ENCODE measurements at places on chromosomes 5 and 9. TPM values are rescaled to one million over a fixed set of nuclear protein-coding genes. Genes with fewer than 3 reads are reported as not detected.

GFI1B gene
- total RNA-seq: 0.32 TPM

KIF27 gene
- 6.5 TPM for total RNA-seq

CETN3 gene
- 23.5 TPM for total RNA-seq

CSF2 gene
- not detected for total RNA-seq

C9orf50 gene
- total RNA-seq: not detected

TJP2 gene
- 54.5 TPM for total RNA-seq

ADGRV1 gene
- total RNA-seq: 0.67 TPM

PHF24 gene
- 0.36 TPM for total RNA-seq

ZMAT2 gene
- total RNA-seq: 32.6 TPM

TRMT10B gene
- 6.1 TPM for total RNA-seq

CCDC183 gene
- total RNA-seq: 2.9 TPM

CLTA gene
- total RNA-seq: 74.5 TPM

LCN1 gene
- total RNA-seq: not detected

RASEF gene
- total RNA-seq: 0.17 TPM

TPPP gene
- total RNA-seq: 26.7 TPM

C5orf58 gene
- total RNA-seq: 0.49 TPM

GDA gene
- not detected for total RNA-seq

ADAMTS6 gene
- 1.2 TPM for total RNA-seq

CD14 gene
- total RNA-seq: 65.2 TPM

DMRTA1 gene
- 0.63 TPM for total RNA-seq

SLC36A2 gene
- total RNA-seq: not detected

CCDC69 gene
- total RNA-seq: 189 TPM

QRFP gene
- total RNA-seq: not detected

LAMC3 gene
- 1.4 TPM for total RNA-seq

IL5 gene
- total RNA-seq: not detected

PCDHGB4 gene
- 4.8 TPM for total RNA-seq

HMCN2 gene
- total RNA-seq: 2.3 TPM

SLC36A3 gene
- total RNA-seq: not detected

MARCHF11 gene
- 3.2 TPM for total RNA-seq

TRPM3 gene
- 2.1 TPM for total RNA-seq

GOLM1 gene
- total RNA-seq: 7.3 TPM

ANKS6 gene
- total RNA-seq: 7.9 TPM

GPX3 gene
- 1,382 TPM for total RNA-seq

AIF1L gene
- total RNA-seq: 19.8 TPM

PCDHGA2 gene
- total RNA-seq: 6.4 TPM

ADAMTSL1 gene
- total RNA-seq: 3.0 TPM

SPINK6 gene
- not detected for total RNA-seq

GLDC gene
- 0.62 TPM for total RNA-seq

SLC6A18 gene
- total RNA-seq: not detected

GAS1 gene
- 33.5 TPM for total RNA-seq

CMYA5 gene
- 697 TPM for total RNA-seq

MACIR gene
- total RNA-seq: 3.8 TPM

OTP gene
- total RNA-seq: not detected

PCDHGA4 gene
- 5.6 TPM for total RNA-seq

IQGAP2 gene
- 9.2 TPM for total RNA-seq

PTPA gene
- 159 TPM for total RNA-seq

DELE1 gene
- 82.6 TPM for total RNA-seq

TLE1 gene
- 15.8 TPM for total RNA-seq

LCN2 gene
- total RNA-seq: not detected

STOM gene
- 246 TPM for total RNA-seq

FCHSD1 gene
- total RNA-seq: 4.1 TPM

BARHL1 gene
- total RNA-seq: not detected

CFAP77 gene
- total RNA-seq: 3.1 TPM

CDKN2A gene
- total RNA-seq: 0.37 TPM

ITGA2 gene
- total RNA-seq: 5.2 TPM

HAND1 gene
- total RNA-seq: 9.2 TPM

Data from right cardiac atrium (tissue), 5 donors.